HuH-7.5 (cell line): ENCODE measurements at places on chromosomes 12 and 14.

DNA sequence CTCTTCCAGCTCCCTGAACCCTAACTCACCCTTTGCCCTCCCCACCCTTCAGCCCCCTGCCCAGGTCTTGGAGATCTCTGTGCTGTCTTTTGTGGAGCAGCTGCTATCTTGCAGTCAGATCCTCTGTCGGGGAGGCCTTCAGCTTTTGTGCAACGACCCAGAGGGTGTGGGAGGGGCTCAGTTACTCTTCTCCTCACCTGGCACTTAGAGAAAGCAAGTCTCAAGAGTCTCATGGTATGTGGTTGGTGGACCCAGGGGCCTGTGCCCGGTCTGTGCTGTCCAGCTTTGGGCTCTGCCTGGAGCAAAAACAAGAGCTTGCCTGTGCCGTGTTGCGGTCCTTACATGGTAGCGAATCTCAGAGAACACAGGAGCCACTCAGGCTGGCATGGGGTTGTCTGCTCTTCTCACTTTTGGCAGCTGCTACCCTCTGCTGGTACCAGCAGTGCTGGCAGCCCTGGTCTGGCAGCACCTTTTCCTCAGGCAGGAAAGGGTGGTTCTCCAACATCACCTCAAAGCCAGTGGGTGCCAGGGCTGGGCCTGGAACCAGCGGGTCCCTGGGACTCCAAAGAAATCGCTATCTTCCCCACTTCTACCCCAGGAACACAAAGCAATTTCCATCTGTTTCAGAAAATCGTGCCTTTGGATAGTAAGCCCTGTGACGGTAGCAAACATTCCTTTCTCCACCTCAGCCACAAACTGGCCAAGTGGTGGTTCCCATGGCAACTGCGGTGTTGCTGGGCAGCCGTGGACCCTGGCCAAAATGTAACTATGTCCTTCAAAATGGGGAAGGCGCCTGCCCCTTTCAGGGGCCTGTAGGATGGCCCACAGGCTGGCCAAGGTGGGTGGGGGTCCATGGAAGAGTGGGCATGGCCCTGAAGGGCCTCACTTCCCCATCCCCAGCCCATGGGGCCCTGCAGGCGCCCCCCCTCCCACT lies 90.0 kb downstream of the RIN3 start:
- no peak for DNase-seq

DNA sequence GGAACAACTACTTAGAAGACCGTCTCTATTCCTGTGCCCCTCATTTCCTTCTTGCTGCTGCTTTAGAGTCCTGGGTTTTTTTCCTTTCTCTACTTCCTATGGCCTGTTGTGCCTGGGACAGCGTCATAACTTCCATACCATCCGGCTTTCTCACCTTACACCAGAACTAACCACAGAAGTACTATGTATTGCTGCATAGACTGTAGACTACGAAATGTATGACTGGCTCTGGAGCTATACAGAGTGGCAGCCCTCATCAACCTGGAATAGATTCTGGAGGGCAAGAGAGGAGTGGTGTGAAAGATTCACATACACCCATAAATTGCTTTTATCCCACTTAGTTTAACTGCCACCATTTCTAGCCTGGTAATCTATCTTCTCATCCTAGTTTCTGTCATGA lies 16.9 kb upstream of the SRP54 start:
- no peak for DNase-seq

GRCh38 chr14:61188978-61189808 lies 91.9 kb downstream of the TMEM30B start:
- DNase-seq = peak; percentile 61

DNA sequence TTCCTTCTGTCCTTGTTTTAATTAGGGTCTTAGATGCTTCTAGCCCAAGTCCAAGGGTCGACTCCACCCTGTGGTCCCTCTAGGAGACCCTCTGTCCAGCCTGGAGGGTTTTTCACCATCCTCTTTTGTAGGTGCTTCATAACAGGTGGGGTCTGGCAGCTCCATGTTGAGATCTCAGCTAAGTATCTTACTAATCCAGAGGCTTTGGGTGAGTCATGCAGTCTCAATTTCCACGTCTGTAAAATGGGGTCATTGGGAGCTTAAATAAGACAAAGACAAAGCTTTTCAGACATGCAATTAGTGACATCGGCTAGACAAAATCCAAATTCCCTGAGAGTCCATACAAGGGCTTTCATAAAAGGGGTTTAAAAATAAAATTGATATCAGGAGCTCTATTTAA lies 3.2 kb downstream of the HSPB8 start:
- no peak for DNase-seq

GRCh38 chr12:29673346-29673745 lies 110.4 kb downstream of the TMTC1 start:
- no peak for DNase-seq

GRCh38 chr14:22607291-22607690 lies 9.2 kb downstream of the ABHD4 start:
- no peak for DNase-seq

GRCh38 chr12:54394281-54394719 lies 9.8 kb upstream of the ZNF385A start:
- DNase-seq = peak; percentile 61

DNA sequence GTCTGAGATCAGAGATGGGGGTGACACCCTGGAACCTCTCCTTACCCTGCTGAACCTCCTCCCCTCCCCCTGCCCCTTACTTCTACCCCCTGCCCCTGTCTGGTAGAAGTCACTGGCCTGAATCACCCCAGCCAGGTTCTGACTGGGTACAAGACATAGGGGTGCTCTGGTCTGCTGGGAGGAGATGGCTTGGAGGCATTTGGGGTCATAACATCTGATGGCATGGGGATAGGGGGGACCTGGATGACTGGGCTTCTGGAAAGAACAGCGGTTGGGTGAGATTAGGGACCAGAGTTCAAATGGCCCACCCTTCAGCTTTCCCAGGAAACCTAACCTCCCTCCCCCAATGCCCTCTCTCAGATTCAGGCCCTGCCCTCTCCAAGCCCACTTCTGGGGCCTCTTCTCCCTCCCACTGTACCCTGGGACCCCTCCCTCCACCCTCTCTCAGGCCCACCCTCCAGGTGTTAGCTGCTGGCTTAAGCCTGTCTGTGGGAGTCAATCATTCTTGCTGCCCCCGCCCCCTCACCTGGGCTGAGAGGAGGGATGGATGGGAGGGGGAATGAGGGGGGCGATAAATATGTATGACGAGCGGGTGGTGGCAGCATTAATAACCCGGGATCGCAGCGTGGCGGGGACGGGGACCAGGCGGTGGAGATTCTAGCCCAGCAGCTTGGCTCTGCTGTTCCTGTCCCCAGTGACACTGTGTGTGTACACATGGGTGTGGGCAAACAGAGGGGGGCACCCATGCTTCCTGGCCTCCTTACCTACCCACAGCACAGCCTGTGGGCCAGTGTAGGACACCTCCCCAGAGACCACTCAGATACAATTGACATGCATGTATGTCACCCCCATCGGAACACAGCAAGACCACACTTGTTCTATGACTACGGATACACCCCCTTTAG lies 5.9 kb downstream of the NXPH4 start:
- DNase-seq = no peak

DNA sequence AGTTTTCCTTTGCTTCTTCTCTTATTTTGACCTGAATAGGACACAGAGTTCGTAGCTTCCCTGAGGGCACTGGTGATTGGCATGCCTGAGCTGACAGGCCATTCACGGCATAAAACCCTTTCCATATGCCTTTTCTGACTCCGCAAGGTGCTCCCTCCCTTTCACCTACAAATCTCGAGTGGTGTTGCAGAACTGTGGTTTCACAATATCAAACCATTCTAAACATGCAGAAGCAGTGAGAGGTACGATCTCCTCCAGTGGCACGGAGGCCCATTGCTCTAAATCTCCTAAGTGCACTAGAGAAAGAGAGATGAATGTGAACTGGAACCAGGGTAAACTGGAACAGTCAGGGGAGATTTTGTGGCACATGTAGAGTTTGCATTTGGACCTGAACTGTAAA lies 23.9 kb downstream of the CLSTN3 start:
- no peak for DNase-seq

DNA sequence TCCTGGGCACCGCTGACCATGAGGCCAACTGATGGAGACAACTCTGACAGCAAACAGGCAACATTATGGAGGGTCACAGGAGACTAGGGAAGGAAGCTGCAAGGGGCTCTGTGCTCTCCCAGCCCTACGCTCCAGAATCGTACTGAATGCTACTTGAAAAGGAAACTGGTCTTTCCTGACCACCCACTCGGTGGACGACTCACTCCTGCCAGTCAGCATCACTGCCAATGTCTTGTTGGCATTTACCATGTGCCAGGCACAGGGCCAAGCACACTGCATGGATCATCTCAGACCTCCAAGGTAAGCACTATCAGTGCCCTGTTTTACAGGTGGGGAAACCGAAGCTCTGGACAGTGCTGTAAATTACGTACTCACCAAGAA lies 38.0 kb downstream of the CCDC85C start:
- DNase-seq = no peak

- no peak for DNase-seq
Measured at GRCh38 chr12:124039276-124039675, 66.3 kb downstream of the ZNF664 start.

- DNase-seq = no peak
Measured at GRCh38 chr12:79347866-79348265, 342.9 kb downstream of the PAWR start.

- DNase-seq = peak; percentile 71
Measured at GRCh38 chr12:56151672-56152131, 685 bp upstream of the MYL6B start.

GRCh38 chr14:73221945-73222344 lies 15.4 kb upstream of the PAPLN start:
- DNase-seq = no peak

DNA sequence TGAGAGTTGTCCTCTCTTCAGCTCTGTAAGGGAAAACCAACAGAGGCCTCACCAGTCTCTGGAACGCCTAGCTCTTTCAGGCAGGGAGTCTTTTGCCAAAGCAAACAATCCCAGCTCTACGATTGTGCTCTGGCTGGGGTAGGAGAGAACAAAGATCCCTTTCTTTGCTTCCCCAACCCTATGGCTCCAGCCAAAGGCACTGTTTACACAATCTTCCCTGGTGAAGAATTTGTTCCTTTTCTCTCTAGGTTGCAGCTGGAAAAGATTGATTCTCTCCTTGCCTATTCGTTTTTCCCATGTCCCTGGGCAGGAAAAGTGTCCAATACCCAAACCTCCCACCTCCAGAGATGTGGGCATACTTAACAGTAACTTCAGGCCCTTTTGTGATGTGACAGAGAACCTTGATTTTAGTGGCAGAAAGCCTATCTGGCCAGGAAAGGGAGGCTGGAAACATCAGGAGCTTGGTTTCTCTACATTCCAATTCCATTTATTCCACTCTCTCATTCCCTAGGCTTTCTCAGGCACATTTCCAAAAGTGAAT lies 16.8 kb downstream of the ATP5MC2 start:
- DNase-seq = peak; percentile 30

GRCh38 chr12:3718100-3718499 lies 34.8 kb downstream of the CRACR2A start:
- DNase-seq = no peak

GRCh38 chr14:35196571-35196970 lies 74.2 kb downstream of the PRORP start:
- DNase-seq = no peak

DNA sequence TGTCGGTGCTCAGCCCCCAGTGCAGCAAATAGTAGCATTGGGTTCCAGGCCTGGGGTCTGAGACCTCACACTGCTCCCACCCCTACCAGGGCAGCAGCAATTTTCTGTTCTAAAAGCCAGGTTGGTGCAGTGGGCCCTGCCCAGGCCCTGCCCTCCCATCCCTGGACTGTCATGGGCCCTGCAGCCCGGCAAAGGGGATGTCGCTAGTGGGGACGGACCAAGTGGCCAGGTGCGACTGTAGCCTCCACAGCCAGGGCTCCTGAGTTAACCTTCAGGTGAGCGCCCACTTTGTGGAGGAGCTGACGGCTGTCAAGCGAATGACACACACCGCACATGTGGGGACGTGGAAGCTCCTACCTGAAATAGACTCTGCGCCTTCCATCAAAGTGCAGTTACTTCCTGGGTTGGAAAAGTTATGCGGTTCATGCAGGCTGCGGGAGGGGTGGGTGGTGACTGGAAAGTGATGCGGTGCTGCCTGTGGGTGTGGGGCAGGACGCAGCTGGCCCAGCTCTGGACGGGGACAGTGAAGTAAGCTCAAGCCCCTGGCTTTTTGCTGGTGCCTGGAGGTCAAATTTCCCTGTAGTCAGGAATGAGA lies 1.5 kb downstream of the INF2 start:
- no peak for DNase-seq

DNA sequence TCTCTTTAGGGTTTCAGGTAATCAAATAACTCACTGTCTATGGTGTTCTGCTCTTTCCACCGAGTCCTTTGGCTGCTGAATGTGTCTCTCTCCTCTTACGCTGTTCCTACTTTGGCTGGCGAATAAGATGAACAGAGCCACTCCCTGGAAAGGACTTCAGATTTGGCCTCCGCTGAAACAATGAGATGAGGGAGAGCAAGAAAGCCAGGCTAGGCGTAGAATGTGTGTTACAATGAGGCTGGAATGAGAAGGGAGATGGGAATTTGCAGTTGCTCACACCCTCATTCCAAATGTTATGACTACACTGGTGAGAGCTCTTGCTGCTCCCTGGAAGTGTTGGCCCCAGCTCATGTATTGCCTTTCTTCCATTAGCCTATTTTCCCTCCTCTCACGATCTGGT lies at the start of gene MFAP5:
Gene MFAP5, minus strand, starts transcription at position 234 of the 400 bp plus-strand sequence. CDS start 722 bp downstream, outside the sequence.
- DNase-seq = no peak

- DNase-seq = peak; percentile 45
Measured at GRCh38 chr12:112937741-112938719, at the start of gene OAS3. TSS of gene OAS3 (plus strand) at chr12:112938474. CDS start at chr12:112938531, 57 bp downstream.

DNA sequence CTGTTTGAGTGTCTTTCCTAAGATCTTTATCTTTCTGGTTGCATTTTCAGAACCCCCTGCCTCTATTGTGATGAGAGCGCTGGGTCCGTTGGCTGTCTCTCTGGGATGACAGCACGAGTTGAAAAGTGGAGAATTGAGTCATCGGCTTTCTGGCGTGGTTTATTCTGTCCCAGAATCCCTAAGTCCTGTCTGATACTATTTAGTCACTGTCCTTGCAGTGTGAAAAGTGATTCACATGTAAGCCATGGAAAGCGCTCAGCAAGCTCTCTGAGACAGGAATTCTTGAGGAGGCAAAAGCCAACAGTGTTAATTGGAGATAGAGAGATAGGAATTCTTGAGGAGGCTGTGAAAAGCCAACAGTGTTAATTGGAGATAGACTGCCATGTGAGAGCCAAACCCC lies 121.7 kb downstream of the CHST11 start:
- DNase-seq = no peak

GRCh38 chr14:97359341-97359740 lies 562.2 kb downstream of the VRK1 start:
- DNase-seq = no peak

DNA sequence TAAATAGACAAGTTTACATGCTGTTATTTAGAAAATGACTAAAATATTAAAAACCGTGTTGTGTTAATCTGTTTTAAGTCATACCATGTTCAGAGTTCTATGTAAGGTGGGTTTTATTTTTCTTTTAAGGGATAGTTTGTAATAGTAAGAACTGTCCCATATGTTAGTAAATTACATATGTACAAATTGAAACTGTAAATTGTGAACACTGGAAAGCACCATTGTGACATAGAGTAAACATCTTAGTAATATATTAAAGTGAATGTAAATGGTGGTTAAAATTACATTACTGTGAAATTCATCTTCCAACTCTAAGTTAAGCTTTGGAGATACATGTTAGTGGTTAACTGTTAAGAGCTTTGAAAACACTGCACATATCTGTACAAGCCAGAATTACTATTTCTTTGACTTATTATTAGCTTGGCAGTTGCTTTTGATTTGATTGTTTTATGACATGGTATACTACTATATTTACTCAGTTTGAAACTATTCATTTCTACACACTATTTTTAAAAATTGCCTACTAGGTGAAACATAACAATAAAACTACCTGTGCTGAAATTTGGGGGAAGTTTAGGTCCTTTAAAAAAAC lies 27.4 kb upstream of the DIP2B start:
- no peak for DNase-seq

- DNase-seq = peak; percentile 72
Measured at GRCh38 chr12:12927211-12928079, 24.5 kb downstream of the GPRC5D start.
